SK-N-DZ (cell line): ENCODE measurements at places on chromosomes 5 and 9.

- DNase-seq = no peak
Measured at GRCh38 chr9:121975801-121976277, 117.3 kb downstream of the TTLL11 start.

- DNase-seq = no peak
Measured at GRCh38 chr9:89274838-89275237, 36.2 kb upstream of the CKS2 start.

- peak; percentile 52 for DNase-seq
Measured at GRCh38 chr5:72507231-72507906, at the start of gene ZNF366. Gene ZNF366, minus strand, starts transcription at chr5:72507410. Its CDS starts 45,914 bp downstream, at chr5:72461496.

GRCh38 chr5:127804886-127805426 lies 101.8 kb downstream of the CCDC192 start:
- DNase-seq = no peak

GRCh38 chr5:102243213-102243612 lies 52.9 kb downstream of the SLCO4C1 start:
- DNase-seq = no peak

DNA sequence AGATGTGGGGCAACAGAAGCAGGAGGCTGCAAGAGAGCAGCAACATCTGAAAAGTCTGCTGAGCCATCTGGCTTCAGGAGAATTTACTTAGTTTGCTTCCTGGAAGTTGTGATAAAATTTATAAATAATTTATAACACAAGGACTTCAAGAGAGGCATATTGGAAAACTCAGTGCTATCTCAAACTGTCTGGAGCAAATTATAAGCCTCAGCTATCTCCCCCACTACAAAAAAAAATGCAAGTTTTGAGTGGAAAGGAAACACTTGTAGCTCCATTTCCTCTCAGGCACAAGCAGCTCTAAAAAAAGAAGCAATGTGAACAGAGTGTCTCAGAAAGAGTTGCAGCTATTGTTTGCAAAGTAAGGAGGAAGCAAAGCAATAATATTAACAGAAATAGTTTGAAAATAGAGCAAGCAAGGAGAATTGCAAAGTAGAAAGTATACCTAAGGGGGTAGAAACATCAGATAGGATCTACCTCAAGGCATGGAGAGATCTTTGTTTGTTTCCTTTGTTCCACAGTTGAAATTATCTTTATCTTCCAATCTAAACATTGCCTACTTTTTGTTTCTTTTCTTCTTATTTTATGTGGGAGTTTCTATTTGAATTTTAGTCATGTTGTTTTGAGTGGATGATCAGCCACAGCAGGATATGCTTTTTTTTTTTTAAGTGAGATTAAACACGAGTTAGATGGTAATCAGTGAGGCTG lies 55.9 kb upstream of the IL6ST start:
- no peak for DNase-seq
